COLO829 (cell line): ENCODE measurements at places on chromosomes 11 and 22.
A peak's percentile ranks its signal among the peaks of the same experiment; 100 is the strongest.

DNA sequence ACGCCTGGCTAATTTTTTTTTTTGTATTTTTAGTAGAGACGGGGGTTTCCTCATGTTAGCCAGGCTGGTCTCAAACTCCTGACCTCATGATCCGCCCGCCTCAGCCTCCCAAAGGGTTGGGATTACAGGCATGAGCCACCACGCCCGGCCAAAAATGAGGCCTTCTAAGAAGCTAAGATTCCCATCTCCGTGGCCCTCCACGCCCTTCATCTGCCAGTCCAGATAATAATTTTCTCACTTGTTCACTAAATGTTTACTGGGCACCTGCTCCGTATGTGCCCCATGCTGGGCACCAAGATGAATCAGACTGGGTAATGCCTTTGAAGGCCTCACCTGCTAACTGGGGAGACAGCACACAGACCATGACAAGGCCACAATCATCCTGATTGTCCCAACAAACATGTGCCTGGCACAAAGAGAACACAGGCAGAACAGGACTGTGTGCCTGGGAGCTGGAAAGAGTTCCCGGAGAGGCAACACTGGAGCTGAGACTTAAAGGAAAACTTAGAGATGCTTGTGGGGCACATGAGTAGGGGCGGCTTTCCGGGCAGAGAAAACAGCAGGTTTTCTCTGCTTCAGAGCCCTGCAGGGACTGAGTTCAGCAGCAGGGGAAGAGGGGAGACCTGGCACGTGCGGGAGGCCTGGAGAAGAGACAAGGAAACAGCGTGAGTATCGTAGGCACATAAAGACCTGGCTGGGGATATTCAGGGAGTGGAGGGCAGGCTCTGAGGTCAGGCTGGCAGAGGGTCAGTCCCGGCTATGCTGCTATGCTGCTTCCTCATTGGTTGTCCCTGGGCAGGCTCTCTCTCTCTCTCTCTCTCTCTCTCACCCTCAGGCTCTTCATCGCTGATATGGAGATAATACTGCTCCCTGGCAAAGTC lies 2.4 kb downstream of the KIAA0930 start:
- no peak for DNase-seq

- DNase-seq: no peak
Measured at GRCh38 chr11:112265659-112266409, 5.2 kb upstream of the PLET1 start.

GRCh38 chr22:19386248-19386647 lies 45.3 kb downstream of the HIRA start:
- no peak for DNase-seq

DNA sequence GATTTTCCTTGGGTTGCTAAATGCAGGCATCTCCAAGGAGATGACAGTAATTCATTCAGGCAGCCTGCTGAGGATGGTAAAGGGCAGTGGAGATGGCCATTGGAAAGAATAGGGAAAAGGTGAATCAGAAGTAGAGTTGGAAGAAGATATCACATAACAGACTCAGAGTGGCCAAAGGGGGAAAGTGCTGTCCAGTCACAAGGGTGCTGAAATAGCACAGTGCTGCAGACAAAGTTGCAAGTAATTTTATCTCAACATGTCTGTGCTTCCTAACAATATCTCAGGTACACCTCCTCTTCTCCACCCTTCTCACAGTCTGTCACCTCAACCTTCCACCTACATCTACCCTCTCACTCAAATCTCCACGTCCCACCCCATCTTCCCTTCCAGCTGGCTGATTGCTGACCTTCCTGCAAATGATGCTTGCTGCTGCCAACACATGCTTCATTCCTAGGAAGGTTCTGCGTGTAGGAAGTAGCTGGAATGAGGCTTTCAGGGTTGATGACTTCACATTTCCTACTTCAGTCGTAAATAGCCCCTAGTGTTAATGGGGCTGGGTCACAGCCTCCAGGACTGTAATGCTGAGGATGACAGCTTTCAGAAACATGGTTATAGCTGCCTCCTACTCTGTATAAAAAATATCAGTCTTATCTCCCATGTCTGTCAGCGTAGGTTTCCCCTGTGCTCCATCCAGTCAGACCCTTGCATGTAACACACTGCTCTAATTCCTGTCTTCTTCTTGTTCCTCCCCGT lies 123.9 kb downstream of the CTNND1 start:
- no peak for DNase-seq

- no peak for DNase-seq
Measured at GRCh38 chr11:123532131-123532530, 102.1 kb downstream of the GRAMD1B start.

DNA sequence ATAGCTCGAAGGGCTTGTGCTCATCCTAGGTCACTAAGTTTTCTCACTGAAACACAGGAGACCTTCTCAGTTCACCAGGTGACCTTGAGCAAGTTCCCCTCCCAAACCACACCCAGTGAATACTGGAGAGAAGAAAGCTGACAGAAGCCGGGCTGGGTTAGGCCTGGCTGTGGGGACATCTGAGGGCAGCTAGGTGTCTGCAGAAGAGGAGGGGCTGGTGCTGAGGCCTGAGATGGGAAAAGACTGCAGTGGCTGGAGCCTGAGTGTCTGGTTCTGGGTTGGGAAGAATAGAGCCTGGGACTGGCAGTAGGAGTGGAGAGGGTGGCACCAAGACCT lies 602 bp upstream of the INPP5J start:
- DNase-seq: no peak

DNA sequence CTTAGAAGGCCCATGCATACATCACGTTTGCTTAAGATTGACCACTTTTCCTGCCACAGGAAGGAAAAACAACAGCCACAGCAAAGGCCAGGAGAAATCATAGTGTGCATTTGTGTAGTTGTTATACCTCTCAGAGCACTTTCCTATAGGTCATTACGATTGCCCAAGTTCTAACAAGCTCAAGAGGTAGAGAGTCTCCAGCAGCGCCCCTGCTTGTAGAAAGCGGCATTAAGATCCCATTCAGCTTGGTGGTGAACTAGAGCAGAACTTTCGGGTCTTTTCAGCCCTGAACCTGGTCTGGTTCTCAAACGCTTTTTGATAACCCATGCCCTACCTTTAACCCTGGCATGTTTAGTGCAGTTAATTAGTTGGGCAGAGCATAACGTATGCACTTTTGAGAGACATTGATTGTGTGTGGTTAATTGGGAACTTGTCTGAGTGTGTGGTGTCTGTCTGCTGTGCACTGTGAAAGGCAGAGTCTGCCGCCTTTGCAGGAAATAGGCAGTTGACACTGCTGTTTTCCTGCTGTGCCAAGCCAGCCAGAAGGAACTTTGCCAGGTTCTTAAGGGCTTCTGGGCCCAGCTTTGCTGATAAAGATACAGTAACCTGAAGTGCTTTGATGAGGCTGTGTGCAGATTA lies 109.9 kb upstream of the CLMP start:
- DNase-seq: no peak

DNA sequence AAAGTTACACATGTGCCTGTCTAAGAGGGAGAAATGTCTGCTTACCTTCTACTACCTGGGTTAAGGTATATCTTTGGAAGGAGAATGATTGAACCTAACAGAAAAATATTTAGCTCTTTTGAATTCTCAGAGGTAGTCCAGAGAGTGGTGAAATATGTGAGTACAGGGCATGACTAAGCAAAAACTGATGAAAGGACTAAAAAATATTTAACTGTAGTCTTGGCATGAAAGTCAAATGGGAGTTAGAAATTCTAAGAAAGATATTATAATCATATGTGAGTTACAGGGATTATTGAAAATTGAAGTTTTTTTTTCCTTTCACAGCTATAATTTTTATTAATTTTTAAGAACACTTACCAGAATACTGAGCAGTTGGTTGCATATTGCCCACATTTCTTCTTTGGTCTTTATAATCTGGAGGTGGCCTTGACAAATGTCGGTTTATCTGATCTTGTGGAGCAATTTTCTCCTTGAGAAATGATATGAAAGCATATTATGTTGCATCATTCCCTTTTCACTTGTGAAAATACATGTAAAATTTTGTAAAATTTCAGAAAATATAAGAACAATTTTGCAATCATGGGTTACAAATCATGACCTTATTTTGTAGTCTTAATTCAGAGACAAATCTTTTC lies 61.4 kb upstream of the MTMR2 start:
- no peak for DNase-seq

DNA sequence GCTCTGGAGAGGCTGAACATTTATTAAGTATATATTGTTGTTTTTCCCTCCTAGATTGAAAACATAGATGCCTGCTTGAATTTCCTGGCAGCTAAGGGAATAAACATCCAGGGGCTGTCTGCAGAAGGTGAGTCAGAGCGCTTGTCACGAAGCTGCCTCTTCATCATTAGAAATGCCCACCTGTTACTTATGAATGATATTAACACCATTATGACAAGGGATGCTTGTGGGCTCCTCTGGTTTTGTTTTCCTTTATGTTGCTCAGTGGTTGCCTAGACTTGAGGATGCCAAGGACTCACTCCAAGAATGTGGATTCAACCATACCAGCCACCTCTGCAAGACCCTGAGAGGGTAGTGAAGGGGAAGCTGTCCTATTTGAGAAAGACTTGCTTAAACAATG lies 156.2 kb downstream of the NAV2 start:
- no peak for DNase-seq

- peak; percentile 18 for DNase-seq
Measured at GRCh38 chr22:26550498-26551033, 38.3 kb upstream of the TFIP11 start.

DNA sequence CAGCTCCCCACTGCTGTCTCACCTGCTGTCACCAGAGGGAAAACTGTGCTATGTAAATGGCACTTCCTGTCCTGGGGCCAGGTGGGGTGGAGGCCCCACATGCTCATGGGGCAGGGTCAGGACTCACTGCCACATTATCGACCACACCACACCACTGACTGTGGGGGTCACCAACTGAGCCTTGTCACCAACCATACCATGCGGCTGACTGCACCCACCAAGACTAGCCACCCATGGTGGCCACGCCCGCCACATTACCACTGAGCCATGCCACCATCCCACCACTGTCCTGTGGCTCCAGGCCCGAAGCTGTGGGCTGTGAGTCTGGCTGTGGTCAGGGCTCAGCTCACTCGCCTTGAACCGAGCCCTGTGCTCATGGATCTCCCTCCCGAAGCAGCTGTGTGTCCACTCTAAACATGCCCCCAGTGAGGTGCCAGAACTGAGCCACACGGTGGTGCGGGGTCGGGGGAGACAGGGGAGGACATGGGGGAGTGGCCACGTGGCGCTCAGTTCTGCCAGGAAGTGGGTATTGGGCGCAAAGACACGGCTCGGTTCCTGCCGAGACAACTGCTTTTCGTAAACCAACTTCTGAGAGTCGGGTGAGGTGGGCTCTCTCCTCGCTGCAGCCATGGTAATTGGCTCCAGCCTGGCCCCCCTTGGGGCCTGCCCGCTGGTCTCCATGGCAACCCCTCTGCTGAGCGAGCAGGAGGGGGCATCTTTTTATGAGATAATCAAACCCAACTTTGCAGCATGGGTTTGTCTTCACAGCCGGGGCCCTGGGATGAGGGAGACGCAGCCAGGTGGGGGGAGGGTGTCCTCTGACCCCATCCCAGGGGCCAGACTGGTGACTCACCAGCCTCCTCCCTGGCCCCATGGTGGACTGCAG lies 23.2 kb downstream of the RTN4R start:
- no peak for DNase-seq

DNA sequence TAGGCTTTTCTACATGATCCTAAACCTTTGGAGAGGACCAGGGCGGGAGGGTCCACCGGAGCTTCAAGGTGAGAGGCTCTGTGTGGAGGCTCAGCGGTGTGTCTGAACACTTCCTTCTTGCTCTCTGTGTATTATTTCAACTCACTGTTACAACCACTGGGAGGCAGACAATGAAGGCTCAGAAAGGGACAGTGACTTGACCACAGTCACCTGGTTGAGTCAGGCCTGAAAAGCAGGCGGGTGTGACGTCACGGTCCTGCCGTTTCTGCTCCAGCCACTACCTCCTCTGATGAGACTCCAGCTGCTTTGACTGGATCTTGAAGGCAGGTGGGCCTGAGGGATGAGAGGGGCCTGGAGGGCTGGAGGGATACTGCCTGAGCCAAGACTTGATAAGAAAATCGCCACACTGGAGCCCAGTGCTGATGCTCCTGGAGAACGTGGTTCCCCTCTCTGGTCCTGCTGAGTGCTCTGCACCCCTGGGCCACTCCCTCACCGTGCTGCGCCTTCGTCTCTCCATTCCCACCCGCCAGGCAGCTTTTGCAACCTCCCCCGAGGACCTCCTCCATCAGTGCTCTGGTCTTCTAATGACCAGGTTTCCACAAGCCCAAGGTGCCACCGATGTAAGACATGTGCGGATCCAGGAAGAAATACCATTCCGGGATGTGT lies 27.9 kb downstream of the KCNC1 start:
- no peak for DNase-seq

DNA sequence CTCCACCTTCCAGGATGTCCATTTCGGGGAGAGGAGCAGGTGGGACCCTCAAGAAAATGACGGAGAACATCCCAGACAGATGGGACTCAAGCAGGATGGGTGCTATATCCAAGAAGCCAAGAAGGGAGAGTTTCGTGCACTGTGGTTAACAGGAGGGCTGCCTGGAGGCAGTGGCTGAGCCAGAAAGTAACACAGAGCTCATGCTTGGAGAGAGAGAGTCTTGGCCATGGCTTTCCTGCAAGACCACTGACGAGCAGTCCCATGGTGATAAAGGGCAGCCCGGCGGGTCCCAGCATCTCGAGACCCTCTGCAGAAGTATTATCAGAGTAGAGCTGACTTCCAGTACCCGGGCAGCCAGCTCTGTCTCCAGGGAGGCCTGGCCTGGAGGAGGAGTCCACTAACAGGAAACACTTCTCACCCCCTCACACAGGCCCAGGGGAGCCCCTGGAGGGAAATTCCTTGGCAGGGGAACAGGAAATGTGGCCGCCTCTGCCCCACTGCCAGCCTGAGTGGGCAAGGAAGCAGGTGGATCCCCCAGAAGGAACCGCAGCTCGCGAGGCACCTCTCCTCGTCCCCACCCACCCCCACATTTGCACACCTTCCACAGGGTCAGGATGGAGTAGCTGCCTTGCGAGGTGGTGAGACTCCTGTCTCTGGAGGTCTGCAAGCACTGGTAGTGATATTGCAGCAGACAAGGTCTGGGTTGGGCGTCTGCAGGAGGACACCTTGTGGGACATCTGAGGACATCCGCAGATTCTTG lies 32.2 kb downstream of the CYTH4 start:
- no peak for DNase-seq

DNA sequence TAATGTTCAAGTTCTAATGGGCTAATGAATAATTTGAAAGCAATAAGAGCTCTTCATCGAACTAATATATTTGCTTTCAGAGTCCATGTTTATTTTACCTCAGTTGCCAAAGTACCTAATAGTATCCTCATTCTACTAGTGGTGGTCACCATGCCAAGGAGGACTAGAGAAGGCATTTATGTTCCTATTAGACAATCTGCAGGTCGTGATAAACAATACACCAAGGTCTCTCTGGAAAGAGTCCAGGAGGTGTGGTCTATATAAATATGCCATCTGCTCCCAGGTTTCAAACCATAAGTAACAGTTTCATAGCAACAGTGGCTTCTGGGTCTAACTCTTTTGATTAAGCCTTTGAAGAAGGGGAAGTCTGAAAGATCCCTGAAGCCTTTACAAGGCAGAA lies 42.9 kb downstream of the ARFGAP3 start:
- no peak for DNase-seq
